ENCODE measurements at places on chromosomes 2 and 18.

DNA sequence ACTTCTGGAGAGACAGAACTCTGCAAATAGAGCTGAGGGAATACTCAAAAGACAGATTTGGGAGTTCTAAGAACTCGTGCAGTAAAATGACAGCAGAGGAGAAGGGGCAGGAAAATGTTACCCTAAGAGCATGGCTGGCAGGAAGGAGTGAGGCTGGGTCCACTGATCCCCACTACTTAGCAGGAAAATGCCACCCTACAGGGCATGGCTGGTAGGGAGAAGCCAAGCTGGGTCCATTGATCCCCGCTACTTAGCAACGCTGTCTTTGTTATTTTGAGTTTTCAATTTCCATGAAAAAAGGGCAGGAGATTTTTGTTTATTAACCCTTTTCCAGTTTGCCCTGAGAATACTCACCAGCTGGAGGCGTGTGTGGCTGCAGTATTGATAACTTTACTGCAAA is 100.3 kb upstream of the TMEM200C start:
- no peak for ATAC-seq

DNA sequence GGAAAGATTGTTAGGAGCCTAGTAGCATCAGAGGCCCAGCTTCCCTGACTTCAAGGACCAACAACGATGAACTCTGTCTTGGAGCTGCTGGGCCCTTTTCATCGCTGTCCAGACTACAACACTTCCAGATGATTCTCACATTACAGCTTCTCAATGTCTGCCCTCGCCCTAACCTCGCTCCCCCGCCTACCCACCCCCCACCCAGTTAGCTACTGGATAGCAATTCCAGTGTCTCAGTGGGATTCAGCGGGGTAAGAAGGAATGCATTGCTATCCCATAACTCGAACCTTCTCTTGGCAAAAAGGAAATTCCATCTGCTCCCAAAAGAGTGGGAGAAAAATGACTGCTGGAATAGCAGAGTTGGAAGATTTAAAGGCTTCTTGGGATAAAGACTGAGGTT is 65.0 kb downstream of the RPL37A start:
- ATAC-seq, result no peak

DNA sequence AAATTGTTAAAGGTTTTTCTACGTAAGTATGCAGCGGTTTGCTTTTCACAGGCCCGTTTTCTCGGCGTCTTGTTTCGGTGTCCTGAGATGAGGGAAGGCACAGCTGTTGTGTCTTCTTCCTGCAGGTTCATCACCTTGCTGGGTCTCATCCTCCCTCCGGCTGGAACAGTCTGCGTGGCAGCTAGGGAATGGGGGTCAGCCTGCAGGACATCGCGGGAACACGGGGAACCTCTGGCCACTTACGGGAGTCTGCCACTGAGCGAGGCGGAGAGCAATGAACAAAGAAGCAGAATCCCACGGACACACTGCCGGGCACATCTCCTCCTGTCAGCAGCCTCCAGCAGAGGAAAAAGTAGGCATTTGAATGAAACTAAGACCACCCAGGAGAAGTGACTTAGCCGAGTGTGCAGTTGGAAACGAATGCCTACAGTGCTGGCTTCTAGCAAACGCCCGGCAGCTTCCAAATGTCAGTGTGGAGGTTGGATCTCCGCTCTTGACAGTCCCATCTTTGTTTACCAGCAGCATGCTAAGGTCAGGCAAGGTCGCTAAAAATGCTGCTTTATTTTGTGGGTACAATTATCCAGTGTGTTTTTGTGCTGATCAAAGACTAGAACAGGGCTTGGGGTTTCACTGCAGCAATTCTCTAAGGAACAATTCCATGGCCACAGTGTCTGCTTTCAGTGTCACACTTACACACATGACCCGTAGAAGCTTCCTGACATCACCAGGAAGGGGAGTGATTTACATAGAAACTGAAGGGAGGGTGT is 109.8 kb upstream of the SEC11C start:
- no peak for ATAC-seq

DNA sequence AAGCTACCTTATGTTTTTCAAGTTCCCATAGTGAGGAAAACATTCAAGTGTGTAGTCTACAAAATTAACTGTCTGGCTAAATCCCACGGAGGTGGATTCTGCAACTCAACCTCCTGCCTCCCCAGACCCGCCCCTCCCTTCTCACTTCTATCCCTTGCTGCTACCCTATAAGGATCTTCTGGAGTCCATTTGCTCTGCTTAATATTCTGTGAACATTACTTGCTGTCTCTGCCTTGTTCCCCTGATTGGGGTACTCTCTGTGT is 163.2 kb downstream of the KCNE4 start:
- ATAC-seq, result no peak

- ATAC-seq, result peak; percentile 60
These were observed 39.9 kb upstream of the ELOA2 start for GRCh38 chr18:47075098-47075883.

DNA sequence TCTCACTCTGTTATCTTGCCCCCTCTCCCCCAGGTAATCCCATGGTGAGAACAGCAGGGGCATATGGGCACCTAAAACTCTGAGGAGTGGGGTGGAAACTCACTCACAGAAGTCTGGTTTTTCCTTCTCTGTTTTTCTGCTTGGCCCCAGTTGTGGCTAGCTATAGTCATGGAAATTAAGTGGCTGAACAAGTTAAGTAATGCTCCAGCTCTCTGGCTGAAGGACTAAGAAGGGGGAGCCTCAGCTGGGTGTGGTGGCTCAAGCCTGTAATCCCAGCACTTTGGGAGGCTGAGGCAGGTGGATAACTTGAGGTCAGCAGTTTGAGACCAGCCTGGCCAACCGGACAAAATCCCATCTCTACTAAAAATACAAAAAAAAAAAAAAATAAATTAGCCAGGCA is 261.0 kb downstream of the TPGS2 start:
- no peak for ATAC-seq

- no peak for ATAC-seq
These were observed 83.8 kb downstream of the NCK2 start for GRCh38 chr2:105828558-105828957.

- no peak for ATAC-seq
These were observed 8.9 kb upstream of the THUMPD2 start for GRCh38 chr2:39787950-39788349.

DNA sequence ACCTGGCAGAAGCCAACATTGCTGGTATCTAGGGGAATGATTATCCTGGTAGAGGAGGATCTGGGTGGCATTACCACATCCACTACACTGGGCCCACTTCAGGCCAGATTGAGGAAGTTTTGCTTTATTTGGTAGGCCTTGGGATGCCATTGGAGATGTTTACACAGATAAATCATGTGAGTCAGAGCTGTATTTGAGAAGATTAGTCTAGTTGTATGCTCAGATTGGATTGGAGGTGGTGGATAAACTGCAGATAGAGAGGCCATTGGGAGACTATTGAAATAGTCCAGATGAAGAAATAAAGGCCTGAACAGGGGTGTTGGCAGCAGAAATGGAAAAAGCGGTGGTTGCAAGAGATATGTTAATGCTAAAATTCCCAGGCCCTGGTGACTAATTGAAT is 81.5 kb downstream of the EFEMP1 start:
- ATAC-seq, result no peak

- ATAC-seq, result no peak
These were observed 56.7 kb downstream of the GPR39 start for GRCh38 chr2:132473174-132473883.

- no peak for ATAC-seq
These were observed 383.5 kb upstream of the LYPD1 start for GRCh38 chr2:133053541-133053940.

DNA sequence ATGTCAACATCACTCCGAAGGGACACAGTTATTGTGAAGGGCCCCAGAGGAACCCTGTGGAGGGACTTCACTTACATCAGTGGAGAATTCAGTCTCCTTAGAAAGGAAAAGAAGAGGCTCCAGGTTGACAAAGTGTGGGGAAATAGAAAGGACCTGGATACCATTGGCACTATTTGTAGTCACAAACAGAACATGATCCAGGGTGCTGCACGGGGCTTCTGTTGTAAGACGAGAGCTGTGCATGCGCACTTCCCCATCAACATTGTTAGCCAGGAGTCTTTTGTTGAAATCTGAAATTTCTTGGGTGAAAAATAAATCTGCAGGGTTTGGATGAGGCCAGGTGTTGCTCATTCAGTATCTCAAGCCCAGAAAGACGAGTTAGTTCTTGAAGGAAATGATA is 2.4 kb upstream of the ALPK2 start:
- no peak for ATAC-seq

- ATAC-seq, result no peak
These were observed 101.8 kb upstream of the AGAP1 start for GRCh38 chr2:235391921-235392615.

DNA sequence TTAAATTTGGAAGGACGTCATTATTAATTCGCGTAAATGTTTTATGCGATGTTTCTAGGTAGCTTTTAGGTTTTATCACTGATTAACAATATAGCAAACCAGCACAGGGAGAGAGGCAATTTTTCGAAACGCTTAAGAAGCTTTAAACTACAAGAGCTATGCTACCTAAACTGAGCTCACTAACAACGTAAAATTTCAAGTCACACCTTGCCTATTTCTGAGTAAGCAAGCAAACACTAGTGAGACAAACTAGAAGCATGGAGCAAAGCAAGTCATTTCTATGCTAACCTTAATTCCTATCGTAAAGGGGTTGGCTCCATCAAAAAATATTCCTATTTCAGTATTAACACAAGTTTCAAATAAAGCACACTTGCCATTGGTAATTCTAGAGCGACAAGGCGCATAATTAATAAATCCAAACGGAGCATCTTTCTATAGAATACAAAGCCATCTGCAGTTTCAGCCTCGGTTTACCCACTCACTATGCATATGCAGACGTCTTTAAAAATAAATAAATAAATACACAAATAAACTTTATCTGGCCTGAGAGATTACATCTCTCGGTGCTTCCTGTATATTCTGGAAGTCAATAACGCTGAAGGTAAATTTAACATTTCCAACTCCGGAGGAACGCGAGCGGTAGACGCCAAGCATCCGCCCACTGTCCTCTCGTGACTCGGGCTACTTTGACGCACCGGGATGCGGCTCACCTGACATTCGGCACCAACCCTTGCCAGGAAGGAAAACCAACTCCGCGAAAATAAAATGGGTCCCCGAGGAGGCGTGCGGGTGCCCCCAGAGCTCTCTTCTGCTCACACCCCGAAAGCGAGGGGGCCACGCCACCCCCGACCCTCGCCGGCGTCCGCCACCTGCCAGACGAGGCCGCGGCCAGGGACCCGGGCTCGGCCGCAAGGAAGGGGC is 947 bp downstream of the ITSN2 start:
- ATAC-seq, result peak; percentile 50

GRCh38 chr2:32783469-32783868 is 155.6 kb downstream of the TTC27 start:
- no peak for ATAC-seq

- no peak for ATAC-seq
These were observed 323.7 kb downstream of the ARHGAP15 start for GRCh38 chr2:143452817-143453451.

DNA sequence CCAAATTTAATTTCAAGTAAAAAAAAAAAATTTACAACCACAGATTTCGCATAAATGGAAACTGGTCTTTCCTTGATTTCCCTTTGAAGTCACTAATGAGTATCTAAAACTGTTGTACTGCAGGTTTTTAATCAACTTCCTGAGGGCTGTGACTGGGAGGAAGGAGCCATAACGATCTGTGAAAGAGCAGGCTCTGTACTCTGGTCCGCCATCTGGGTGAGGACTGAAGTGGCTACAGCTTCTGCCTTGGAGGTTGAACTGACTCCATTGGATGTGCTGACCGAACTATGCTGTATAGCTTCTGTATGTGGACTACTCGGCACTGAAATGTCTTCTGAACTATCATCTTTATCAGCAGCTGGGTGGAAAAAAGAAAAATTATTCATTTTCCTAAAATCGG is 69.3 kb upstream of the CHN1 start:
- ATAC-seq, result no peak

DNA sequence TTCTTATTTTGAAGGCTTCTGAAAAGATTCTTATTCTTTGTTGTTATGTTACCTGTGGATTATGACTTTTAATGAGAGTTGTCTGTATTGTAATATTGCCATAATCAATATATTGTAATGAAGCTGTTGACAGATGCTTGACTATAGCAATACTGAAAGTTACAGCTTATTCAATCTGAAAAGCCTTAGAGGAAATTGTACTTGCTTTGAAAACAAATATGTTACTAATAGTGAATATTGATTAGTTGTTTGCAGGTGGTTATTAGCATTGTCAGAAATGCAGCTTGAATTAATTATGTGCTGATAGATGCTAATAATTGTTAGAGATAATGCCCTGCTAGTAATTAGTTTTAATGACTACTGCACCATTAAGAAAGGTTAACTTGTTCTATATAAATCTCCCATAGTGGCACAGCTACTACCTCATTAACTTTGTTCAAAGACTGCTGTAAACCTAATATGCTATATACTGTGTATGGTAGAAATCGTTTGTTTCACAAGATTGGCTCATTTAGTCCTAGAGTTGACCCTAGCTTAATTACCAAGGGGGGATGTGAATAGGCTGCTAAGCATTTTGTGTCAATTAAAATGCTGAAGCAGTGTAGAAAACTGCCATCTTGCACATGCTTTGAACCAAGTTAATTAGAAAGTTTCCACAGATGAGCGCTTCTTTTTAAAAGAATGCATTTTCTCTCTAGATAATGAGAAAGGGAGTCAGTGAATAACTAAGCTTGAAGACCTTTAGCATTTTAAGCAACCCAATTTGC is 30.5 kb downstream of the SLC39A10 start:
- ATAC-seq, result no peak

DNA sequence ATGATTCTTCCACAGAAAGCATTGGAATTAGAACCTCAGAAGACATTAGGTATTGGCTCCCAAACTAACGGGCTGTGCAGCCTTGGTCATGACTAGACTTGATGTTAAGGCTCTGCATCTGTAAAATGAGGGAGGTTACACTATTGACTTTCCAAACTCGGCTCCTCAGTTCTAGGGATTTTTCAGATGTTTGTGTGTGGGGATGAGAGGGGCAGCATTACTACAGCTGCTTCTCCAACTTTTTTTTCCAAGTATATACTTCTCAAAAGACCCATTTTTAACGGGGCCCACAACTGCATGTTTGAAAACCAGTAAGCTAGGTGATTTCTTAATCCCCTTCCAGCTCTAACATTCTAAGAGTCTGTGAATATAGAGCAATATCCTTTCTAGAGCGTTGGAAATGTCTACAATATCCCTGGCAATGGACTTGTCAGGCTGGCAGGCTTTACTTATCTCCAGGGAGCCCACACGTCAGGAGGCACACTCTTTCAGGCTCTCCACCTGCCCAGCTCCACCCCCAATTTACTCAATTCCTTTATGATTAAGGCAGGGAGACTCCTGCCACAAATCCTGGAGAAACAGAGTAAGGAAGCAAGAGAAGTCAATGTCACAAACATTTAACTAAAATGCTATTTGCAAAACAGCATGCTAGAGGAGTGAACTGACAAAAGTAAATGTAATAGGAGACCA is 844 bp upstream of the MPV17 start:
- no peak for ATAC-seq

GRCh38 chr2:229855116-229855515 is 66.7 kb downstream of the TRIP12 start:
- no peak for ATAC-seq

- no peak for ATAC-seq
These were observed 66.5 kb downstream of the EIF2AK3 start for GRCh38 chr2:88560619-88561307.

DNA sequence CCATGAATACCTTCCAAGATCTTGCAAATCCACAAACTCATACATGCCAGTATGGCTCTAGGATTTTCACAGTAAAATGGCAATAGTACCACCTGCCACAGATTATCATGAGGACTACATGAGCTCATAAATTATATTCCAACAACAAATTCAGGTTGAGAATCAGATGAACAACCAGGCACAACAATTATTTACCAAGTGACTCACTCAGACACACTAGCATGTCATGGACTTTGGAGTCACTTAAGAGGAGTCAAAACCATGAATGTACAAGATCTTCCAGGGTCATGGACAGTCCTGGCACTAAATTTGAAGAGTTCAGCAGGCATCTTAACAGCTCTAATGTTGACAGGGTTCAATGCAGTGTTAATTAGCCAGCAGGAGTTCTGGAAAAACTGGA is 34.4 kb upstream of the BZW1 start:
- ATAC-seq, result peak; percentile 56

Data from esophagus mucosa (tissue), 1 donor.